Epithelial cell of prostate (primary cell): ENCODE measurements at places on chromosomes 1 and 21.
A peak's percentile ranks its signal among the peaks of the same experiment; 100 is the strongest.

- DNase-seq, result no peak
Measured at GRCh38 chr1:7726623-7727022, 44.5 kb upstream of the VAMP3 start.

DNA sequence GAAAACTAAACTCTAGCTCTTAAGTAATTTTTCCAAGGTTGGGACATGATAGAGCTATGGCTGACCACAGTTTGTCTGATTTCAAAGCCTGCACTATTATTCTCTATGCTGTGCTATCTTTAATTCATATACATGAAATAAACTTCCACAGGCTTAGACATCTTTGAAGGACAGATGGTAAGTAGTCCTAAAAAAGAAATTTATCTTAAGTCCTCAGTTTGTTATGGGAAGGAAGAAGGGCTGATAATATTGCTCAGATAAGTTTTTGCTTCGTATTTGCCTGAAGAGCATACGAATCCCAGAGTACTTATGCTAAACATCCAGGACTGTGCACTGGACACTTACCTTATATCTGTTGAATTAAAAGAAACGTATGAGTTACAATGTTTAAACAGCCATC, 39.6 kb downstream of the VCAM1 start:
- no peak for DNase-seq

DNA sequence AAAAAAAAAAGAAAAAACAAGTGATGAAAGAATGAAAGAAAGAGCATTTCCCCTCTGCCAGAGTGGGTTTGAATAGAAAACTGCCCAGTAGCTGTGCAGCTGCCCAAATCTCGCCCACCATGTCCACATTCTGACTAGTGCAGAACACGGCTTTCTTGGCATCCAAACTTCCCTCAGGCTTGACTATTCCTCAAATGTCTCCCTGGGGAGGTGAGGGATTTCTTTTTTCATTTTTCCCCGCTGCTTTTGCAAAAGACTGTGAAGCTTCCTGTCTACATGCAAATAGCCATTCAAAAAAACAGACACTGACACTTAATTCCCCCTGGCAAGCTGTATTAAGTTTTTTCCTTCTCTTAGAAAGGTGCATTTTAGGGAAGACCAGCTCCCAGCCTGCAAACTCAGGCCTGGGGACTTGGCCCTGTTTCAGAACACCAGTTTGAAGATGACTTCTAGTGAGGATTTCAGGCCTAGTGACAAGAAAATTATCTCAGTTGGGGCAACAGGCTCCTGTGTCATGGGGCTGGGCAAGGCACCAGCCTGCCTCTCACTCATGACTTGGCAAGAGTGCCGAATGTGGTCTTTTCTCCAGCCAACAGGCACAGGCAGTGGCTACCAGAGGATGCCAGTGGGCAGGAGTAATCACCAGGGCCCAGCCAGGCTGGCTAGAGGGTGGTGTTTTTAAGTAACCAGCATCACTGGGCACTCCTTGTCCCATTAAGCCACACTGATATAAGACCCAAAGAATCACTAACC, 178.1 kb upstream of the NFIA start:
- DNase-seq, result no peak

GRCh38 chr21:16079830-16080229, 350.0 kb downstream of the USP25 start:
- DNase-seq, result peak; percentile 50

DNA sequence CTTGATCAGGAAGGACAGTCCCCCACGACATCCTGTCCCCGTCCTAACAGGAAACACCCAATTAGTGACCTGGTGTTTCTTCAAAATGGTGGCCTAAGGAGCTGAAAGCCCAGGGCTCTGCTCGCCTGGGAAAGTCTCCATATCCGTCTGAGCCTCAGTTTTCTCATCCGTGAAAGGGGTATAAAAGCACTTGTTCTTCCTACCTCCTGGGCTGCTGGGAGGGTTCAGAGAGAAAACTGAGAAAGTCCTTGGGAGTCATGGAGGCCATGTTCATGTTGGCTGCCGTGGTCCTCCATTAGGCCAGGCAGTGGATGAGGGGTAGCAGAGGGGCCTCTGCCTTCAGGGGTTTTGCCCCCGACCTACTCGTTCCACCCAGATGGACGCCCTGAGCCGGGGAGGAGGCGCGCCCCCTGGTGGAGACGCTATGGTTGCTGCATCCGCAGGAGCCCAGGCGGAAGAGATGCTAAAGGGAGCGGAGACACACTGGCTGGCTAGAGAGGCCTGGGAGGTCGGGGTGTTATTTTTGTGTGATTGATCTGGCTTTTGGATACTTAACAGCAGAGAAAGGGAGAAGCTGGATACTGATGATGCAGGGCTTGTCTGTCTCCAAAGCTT, 113.5 kb downstream of the PRDM2 start:
- DNase-seq, result no peak

- no peak for DNase-seq
Measured at GRCh38 chr1:41358131-41359021, 2.9 kb upstream of the FOXO6 start.

- no peak for DNase-seq
Measured at GRCh38 chr1:33093004-33093403, 12.1 kb downstream of the AZIN2 start.
